Tibial nerve (tissue), 4 donors: ENCODE measurements at places on chromosomes 5 and 9. TPM values are rescaled to one million over a fixed set of nuclear protein-coding genes. Genes with fewer than 3 reads are reported as not detected.

The FKBP15 gene
- 28.2 TPM for total RNA-seq

The CCNG1 gene
- total RNA-seq: 103 TPM

GRCh38 chr5:56126487-56127179 lies 106.5 kb downstream of the ANKRD55 start:
- H3K27ac ChIP-seq: no peak overlapping the region
- H3K27me3 ChIP-seq: no peaks in the 10 kb centered on the region
- no peaks in the 10 kb centered on the region for H3K36me3 ChIP-seq
- H3K4me3 ChIP-seq: no peak overlapping the region
- peaks cover 8% of the 10 kb centered on the region for H3K4me1 ChIP-seq

The DMRTA1 gene
- total RNA-seq: 0.84 TPM

The FOXE1 gene
- not detected for total RNA-seq

The PCDHB14 gene
- 13.0 TPM for total RNA-seq

The REEP2 gene
- 8.1 TPM for total RNA-seq

The DOCK8 gene
- total RNA-seq: 16.2 TPM

DNA sequence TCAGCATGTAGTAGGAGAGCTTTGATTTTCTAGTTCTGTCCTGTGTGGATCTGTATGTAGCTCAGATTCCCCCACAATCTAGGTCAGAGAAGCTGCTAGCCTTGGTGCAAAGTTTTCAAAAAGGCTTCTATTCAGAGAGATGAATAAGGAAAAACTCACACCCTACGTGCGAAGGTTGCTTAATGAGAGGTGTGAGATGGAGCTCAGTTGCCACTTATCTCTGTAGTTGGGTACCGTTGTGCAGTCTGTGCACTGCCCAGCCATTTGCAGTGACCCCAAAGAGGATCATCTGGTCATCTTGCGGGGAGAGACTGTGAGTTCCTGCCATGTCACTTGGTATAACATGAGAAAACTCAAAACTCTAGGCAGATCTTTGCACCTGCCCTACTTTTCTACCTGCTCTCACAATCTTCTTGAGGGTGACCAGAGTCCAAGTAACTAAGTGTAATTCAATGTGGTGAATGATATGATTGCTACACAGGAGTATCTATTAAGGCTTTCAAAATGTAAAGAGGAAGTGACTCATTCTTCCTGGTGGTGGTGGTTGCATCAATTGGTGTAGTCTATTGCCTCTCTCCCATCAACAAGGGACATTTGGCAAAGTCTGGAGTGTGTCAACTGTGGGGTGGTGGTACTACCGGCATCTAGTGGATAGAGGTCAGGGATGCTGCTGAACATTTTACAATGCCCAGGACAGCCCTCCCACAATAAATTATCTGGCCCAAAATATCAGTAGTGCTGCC lies 65.2 kb downstream of the TMC1 start:
- DNase-seq: no peak
- peaks cover 22% of the 10 kb centered on the region for H3K4me1 ChIP-seq
- no peaks in the 10 kb centered on the region for H3K27me3 ChIP-seq
- peak overlapping the region; percentile 54 for H3K27ac ChIP-seq

DNA sequence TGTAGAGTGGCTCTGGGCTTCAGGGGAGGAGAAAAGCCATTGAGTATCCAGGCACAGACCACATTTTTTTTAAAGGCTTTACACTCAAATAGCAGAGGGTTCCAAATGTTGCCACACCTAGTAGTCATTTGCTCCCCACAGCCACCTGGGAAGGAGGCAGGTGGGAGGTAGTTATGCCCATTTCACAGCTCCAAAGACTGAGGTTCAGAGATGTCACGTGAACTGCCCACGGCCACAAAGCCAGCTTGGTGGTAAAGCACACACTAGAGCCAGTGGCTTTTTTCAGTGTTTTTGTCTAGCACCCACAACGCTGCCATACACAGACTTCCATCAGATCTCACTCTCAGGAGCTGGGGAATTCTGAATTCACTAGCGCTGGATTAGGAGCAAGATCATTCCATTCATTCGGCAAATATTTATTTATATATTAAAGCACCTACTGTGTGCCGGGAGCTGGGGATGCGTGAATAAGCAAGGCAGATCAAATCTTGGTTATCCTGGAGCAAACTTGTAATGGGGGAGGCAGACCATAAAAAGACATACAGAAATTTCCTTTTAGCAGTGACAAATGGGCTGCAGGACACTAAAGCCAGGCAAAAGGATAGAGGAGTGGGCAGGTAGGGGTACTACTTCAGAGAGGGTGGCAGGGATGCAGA lies 7.4 kb downstream of the WHRN start:
- H3K27ac ChIP-seq: no peak overlapping the region
- H3K4me3 ChIP-seq: no peak overlapping the region
- peaks cover under 1% of the 10 kb centered on the region for H3K4me1 ChIP-seq
- H3K36me3 ChIP-seq: no peaks in the 10 kb centered on the region
- no peaks in the 10 kb centered on the region for H3K27me3 ChIP-seq
- DNase-seq: no peak

The ADGRD2 gene
- not detected for total RNA-seq

- H3K4me1 ChIP-seq: no peaks in the 10 kb centered on the region
- H3K27me3 ChIP-seq: no peaks in the 10 kb centered on the region
- no peak overlapping the region for H3K4me3 ChIP-seq
- no peak for DNase-seq
- no peaks in the 10 kb centered on the region for H3K36me3 ChIP-seq
Observed at GRCh38 chr9:122402874-122403273, 32.0 kb downstream of the PTGS1 start.

The TAF11L10 gene
- not detected for total RNA-seq

GRCh38 chr5:38601863-38602298 lies 45.4 kb upstream of the LIFR start:
- no peak overlapping the region for H3K4me3 ChIP-seq
- no peak for DNase-seq
- H3K27ac ChIP-seq: no peak overlapping the region
- H3K4me1 ChIP-seq: no peaks in the 10 kb centered on the region
- no peaks in the 10 kb centered on the region for H3K36me3 ChIP-seq

DNA sequence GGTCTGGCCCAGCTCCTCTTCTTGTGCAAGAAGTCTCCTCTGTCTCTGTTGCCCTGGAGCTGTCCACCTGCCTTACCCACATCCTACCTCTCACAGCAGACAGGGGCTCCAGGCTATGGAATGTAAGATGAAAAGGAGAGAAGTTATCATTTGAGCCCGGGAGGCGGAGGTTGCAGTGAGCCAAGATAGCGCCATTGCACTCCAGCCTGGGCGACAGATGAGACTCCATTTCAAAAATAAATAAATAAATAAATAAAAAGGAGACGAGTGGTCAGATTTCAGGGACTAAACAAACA lies 37.5 kb upstream of the DENND4C start:
- H3K4me3 ChIP-seq: no peak overlapping the region
- H3K27me3 ChIP-seq: no peaks in the 10 kb centered on the region
- H3K4me1 ChIP-seq: no peaks in the 10 kb centered on the region
- H3K27ac ChIP-seq: no peak overlapping the region
- no peaks in the 10 kb centered on the region for H3K36me3 ChIP-seq

DNA sequence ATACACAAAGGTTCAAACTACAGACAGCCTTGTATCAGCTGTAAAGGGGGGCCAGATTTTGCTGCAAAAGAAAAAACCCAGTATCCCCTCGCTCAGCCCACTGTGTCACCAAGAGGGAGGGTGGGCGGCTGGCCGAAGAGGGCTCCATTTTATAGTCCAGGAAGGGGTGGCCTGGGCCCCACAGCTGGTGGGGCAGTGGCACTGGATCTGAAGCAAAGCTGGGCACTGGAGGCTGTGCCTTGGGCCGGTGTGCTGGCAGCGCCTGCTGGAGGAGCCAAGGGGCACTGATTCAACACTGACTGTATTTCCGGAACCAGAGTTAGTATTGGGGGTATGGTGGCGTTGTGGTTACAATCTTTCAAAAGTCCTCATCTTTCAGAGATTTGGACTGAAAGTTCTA lies 9.1 kb downstream of the BRD3 start:
- H3K27me3 ChIP-seq: no peaks in the 10 kb centered on the region
- peaks cover 84% of the 10 kb centered on the region for H3K4me1 ChIP-seq
- no peak for DNase-seq
- peak overlapping the region; percentile 79 for H3K27ac ChIP-seq

- H3K4me1 ChIP-seq: peaks cover 15% of the 10 kb centered on the region
- H3K27ac ChIP-seq: no peak overlapping the region
- no peaks in the 10 kb centered on the region for H3K27me3 ChIP-seq
- H3K4me3 ChIP-seq: no peak overlapping the region
- no peak for DNase-seq
- H3K36me3 ChIP-seq: no peaks in the 10 kb centered on the region
Observed at GRCh38 chr5:82151662-82152061, 126.5 kb downstream of the RPS23 start.

The PDGFRB gene
- total RNA-seq: 175 TPM

The GABRP gene
- total RNA-seq: 0.30 TPM

- no peak for DNase-seq
- no peaks in the 10 kb centered on the region for H3K36me3 ChIP-seq
- no peaks in the 10 kb centered on the region for H3K27me3 ChIP-seq
- H3K4me3 ChIP-seq: no peak overlapping the region
- no peak overlapping the region for H3K27ac ChIP-seq
- H3K4me1 ChIP-seq: no peaks in the 10 kb centered on the region
Observed at GRCh38 chr5:77718934-77719610, 57.1 kb downstream of the TBCA start.

The CEP120 gene
- total RNA-seq: 15.9 TPM

The C9orf50 gene
- 1.0 TPM for total RNA-seq

The FOXI1 gene
- not detected for total RNA-seq

GRCh38 chr9:447230-448025 lies 232.8 kb downstream of the DOCK8 start:
- no peak overlapping the region for H3K27ac ChIP-seq
- H3K27me3 ChIP-seq: no peaks in the 10 kb centered on the region
- no peaks in the 10 kb centered on the region for H3K36me3 ChIP-seq
- no peak overlapping the region for H3K4me3 ChIP-seq
- no peak for DNase-seq
- no peaks in the 10 kb centered on the region for H3K4me1 ChIP-seq

The TMEM215 gene
- total RNA-seq: 7.5 TPM

GRCh38 chr5:172749881-172750633 lies 20.9 kb downstream of the DUSP1 start:
- H3K27me3 ChIP-seq: no peaks in the 10 kb centered on the region
- peak overlapping the region; percentile 59 for H3K27ac ChIP-seq
- no peak for DNase-seq

DNA sequence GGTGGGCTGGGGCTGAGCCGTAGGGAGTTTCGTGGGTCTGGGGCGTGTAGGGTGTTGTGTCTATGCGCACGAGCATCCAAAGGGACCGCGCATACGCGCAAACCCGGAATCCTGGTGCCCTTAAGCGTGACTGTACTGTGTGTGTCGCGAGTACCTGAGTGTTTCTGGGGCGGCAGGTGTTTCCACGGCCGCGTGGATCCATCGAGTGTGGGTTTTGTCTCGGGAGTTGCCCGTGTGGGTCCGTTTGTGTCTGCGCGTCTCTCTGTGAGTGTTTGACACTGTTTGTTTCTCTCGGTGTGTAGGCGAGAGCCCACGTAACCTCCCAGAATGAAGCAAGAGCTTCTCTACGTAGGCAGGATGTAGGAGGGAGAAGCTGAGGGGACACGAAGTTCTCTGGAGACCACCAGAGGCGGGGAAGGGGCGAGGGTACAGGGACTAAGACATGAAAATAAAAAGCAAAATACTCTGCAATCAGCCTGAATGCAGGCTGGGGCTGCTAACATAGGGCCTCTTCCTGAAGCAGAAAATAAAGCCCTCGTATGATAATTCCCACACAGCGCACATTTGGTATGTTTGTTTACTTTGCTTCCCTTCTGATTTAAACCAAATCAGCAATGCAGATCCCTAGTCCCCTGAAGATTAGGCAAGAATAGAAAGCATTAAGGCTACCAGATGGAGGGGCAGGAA lies 588 bp upstream of the BRINP1 start:
- H3K36me3 ChIP-seq: no peaks in the 10 kb centered on the region
- no peak for DNase-seq
- peaks cover 36% of the 10 kb centered on the region for H3K27me3 ChIP-seq
- no peak overlapping the region for H3K27ac ChIP-seq

The NR2F1 gene
- total RNA-seq: 65.1 TPM

The UBE2QL1 gene
- total RNA-seq: 0.39 TPM

The NPR2 gene
- total RNA-seq: 36.0 TPM

GRCh38 chr5:4976902-4977301 lies 163.2 kb upstream of the ADAMTS16 start:
- no peak overlapping the region for H3K27ac ChIP-seq
- peaks cover 20% of the 10 kb centered on the region for H3K4me1 ChIP-seq
- no peaks in the 10 kb centered on the region for H3K36me3 ChIP-seq
- no peak for DNase-seq
- H3K4me3 ChIP-seq: no peak overlapping the region

The IL7R gene
- total RNA-seq: 5.7 TPM

- H3K4me1 ChIP-seq: no peaks in the 10 kb centered on the region
- no peak overlapping the region for H3K27ac ChIP-seq
- H3K4me3 ChIP-seq: no peak overlapping the region
- no peaks in the 10 kb centered on the region for H3K36me3 ChIP-seq
- no peak for DNase-seq
Observed at GRCh38 chr5:119363936-119364335, 8.1 kb downstream of the TNFAIP8 start.

- no peaks in the 10 kb centered on the region for H3K36me3 ChIP-seq
- no peaks in the 10 kb centered on the region for H3K27me3 ChIP-seq
- no peaks in the 10 kb centered on the region for H3K4me1 ChIP-seq
- no peak overlapping the region for H3K27ac ChIP-seq
Observed at GRCh38 chr9:77697238-77697984, 49.3 kb upstream of the GNA14 start.

The SERINC5 gene
- 35.8 TPM for total RNA-seq

GRCh38 chr5:146101646-146102045 lies 3.7 kb downstream of the PLAC8L1 start:
- H3K27ac ChIP-seq: no peak overlapping the region
- H3K4me1 ChIP-seq: no peaks in the 10 kb centered on the region
